ENCODE measurements at places on chromosomes 4 and X.

- no peak for DNase-seq
These were observed 385.2 kb downstream of the BMPR1B start for GRCh38 chr4:95142932-95143331.

DNA sequence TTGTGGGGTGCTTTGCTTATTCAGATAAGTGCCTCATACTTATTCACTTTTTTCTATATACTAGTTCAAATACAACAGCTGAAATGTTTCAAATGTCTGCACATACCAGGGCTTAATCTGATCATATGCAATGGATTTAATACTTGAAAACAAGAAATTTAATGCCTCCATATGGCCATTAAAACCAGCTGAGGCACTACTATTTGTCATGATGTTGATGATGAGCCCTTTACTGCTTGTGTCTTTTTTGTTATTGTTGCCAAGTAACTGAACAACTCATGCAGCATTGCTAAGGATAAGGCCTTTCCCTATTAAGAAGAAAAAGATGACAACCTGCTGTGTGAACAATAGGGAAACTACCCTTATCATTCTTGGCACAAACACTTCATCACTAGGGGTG, 52.5 kb downstream of the MAGEB10 start:
- no peak for DNase-seq

GRCh38 chrX:10557166-10557565, 63.2 kb downstream of the MID1 start:
- DNase-seq: no peak

DNA sequence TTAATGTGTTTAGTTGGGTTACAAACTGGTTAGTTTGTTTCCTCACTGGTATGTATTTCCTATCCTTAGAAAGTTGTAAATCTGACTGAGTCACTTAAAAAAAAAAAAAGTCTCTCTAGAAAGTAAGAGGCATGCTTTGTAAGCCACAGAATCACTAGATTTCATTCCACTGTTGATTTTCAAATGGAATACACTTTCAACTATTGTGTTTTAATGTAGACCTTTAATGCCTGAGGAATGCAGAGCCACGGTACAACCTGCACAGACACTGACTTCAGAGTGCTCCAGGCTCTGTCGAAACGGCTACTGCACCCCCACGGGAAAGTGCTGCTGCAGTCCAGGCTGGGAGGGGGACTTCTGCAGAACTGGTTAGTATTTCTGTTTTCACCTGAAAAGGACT, 88.6 kb downstream of the HHIP start:
- no peak for DNase-seq

- no peak for DNase-seq
These were observed 32.0 kb downstream of the IL15 start for GRCh38 chr4:141668200-141668910.

DNA sequence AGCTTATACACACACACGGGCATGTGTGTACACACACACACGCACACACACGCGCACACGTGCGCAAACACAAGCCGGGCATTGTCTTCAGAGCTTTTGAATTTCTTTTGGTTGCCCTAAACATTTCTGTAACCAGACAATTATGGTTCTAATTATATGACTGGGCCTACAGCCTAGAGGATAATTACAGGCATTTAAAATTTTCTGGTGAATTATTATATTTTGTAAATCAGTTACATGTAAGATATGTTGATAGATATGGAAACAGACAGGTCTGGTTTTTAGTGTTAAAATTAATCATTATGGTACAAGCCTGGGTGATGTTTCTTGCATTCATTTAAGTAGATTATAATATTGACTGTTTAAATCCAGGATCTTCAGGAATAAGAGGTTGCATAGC, 1120.5 kb downstream of the ADGRL3 start:
- DNase-seq: no peak

DNA sequence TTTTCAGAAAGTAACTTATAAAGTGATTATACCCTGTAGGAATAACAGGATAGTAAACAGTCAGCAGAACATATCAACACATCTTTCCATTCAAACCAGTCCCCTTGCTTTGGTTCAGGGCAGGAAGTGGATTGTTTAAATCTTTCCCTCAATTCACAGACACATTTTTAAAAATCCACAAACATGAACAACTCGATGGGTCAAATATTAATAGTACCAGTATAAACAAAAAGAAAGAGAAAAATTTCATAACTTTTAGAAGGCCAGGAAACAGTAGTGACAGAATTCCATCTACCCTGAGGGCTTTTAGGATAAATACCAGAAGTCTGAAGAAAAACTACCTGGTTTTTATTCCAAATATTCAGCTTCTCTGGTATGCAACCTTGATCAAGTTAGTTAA, 1072.8 kb upstream of the PABPC4L start:
- no peak for DNase-seq

DNA sequence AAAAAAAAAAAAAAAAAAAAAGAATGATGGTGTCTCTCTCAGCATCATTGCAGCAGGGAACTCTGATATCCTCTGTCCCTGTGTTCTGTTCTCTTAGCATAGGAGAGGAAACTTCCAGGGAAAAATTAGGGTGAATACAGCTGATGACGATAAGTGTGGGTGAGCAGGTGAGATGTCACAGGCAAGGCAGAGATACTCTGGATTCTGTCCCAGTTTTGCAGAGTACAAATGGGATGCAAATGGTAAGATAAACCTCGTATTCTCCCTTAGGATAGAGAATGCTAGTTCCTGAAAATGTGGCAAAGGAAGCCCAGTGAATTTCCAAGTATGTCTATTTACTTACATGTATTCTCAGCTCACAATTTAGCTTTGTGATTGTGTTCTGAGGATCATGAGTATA, 671.6 kb upstream of the BOD1L1 start:
- no peak for DNase-seq

- no peak for DNase-seq
These were observed 50.6 kb upstream of the PDE5A start for GRCh38 chr4:119679251-119679650.

DNA sequence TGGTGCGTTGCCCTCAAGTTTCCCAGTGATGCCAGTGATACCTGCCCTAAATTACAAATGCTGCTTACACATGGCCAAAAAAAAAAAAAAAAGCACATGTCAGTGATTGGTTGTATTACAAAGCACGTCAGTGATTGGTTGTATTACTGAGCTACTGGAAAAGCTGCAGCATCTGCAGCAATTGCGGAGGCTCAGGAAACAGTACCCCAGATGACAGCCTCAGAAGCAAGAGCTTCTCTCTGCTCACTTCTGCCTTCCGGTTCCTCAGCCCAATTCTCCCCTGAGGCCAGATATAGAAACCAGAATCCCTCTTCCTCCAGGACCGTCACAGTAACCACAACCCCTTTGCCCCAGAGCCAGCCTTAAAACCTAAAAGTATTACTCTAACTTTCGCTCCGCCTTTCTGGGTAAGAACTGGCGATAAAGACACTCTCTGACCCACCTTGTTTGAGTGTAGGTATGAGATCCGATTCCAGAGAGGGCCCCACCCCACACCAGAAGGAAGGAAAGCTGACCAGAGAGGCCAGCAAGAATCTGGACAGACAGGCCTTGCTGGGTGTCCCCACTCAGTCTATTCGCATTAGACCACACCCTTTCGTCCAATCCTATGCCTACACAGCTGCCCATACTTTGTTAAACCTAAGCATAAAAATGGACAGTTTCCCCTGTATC, 85.0 kb upstream of the SORBS2 start:
- no peak for DNase-seq

DNA sequence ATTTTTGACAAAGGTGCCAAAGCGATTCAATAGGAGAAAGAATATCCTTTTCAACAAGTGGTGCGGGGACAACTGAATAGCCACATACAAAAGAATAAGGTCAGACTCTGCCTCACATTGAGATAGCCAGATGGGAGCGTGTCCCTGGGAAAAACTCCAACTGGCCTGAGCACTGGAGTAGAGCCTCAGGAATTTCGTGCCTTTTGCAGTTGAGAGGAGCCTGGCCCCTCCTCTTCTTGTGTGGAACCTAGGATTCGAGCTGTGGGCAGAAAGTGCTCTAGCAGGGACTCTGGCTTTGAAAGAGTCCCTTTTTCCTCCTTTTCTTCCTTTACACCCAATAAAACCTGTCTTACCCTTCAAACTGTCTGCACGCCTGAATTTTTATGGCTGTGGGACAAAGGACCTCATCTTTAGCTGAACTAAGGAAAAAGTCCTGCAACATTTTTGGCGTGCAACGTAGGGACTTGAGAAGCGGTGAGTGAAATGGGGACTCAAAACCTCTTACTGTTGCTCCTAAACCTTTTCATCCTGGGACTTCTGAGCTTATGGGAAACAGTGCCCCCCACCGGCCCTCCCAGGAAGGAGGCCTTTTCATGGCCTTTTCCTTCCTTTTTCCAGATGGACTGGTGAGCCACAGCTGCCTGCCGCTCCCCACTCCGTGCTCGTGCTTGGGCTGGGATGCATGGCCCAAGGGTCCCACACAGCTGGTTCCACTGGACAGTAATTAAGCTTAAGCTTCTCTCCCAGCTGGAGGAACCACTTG, 68.6 kb downstream of the BMP15 start:
- DNase-seq: no peak

DNA sequence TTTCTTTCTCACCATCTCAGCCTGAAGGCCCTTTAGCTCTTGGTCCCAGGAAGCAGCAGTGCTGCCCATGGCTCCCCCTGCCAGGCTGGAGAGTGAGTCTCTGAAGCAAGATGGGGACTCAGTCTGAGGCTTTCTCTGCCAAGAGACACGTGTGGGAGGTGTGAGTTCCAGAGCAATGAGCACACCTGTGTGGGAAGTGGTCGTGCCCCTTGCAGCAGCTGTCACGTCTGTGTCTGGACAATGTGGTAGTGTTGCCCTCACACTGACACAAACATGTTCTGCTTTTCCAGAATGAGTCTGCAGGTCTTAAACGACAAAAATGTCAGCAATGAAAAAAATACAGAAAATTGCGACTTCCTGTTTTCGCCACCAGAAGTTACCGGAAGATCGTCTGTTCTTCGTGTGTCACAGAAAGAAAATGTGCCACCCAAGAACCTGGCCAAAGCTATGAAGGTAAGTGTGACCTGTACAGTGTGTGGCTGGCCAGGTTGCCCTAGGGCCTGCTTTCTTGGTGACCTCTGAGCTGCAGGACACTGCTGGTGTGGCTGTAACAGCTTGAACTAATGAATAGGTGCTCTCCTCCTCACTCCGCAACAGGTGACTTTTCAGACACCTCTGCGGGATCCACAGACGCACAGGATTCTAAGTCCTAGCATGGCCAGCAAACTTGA, 1.9 kb downstream of the TACC3 start:
- DNase-seq: no peak

GRCh38 chr4:125104616-125105015, 210.1 kb upstream of the FAT4 start:
- no peak for DNase-seq

DNA sequence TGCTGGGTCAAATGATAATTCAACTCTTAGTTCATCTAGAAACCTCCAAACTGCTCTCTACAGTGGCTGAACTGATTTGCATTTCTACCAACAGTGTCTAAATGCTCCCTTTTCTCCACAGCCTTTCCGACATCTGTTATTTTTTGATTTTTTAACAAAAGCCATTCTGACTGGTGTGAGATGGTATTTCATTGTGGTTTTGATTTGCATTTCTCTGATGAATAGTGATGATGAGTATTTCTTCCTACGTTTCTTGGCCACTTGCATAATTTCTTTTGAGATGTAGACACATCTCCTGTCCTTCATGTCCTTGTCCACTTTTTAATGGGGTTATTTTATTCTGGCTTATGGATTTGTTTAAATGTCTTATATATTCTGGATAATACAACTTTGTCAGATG, 298.2 kb upstream of the ARSJ start:
- DNase-seq: no peak

DNA sequence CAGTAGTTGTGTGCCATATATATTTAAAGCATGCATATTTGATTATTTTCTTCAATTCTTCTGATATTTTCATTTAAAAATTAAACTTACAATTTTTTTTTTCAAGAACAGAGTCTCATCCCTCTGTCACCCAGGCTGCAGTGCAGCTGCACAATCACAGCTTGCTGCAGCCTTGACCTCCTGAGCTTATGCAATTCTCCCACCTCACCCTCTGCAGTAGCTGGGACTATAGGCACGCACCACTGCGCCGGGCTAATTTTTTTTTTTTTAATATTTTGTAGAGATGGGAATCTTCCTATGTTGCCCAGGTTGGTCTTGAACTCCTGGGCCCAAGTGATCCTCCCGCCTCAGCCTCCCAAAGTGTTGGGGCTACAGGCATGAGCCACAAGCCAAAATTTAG, 5.8 kb upstream of the DCLK2 start:
- DNase-seq: no peak

DNA sequence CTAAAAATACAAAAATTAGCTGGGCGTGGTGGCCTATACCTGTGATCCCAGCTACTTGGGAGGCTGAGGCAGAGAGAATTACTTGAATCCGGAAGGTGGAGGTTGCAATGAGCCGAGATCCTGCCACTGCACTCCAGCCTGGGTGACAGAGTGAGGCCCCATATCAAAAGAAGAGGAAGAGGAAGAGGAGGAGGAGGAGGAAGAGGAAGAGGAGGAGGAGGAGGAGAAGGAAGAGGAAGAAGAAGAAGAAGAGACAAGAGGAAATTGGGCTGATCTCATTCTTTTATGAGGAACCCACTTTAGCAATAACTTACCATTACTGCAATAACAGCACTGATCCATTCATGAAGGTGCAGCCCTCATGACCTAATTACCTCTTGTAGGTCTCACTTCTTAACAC, 138.9 kb upstream of the GIMD1 start:
- DNase-seq: no peak

- DNase-seq: no peak
These were observed 226.5 kb downstream of the FBXW7 start for GRCh38 chr4:152309418-152309817.

GRCh38 chrX:31702222-31702621, 630.4 kb upstream of the FTHL17 start:
- DNase-seq: no peak

GRCh38 chrX:109643687-109644086, 18.7 kb upstream of the KCNE5 start:
- no peak for DNase-seq

- DNase-seq: no peak
These were observed 72.3 kb upstream of the KIT start for GRCh38 chr4:54585321-54586000.

GRCh38 chr4:138647433-138647832, 368.1 kb upstream of the NOCT start:
- DNase-seq: no peak

DNA sequence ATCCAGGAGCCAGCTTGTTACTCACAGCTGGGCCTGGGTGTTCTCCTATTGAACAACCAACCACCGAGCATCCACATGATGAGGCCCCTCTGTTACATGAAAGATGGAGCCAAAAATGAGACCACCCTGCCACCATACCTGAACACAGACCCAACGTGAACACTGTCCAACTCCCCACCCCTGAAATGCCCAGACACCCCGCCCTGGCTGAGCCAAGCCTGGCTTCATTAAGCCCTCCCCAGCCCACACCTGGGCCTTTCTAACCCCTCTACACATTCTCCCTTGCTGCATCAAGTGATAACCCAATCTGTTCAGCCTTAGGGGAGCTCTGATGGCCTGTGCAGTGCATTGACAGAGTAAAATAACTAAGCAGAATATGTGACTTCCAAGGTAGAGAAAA, 80.7 kb downstream of the EVC start:
- DNase-seq: no peak

DNA sequence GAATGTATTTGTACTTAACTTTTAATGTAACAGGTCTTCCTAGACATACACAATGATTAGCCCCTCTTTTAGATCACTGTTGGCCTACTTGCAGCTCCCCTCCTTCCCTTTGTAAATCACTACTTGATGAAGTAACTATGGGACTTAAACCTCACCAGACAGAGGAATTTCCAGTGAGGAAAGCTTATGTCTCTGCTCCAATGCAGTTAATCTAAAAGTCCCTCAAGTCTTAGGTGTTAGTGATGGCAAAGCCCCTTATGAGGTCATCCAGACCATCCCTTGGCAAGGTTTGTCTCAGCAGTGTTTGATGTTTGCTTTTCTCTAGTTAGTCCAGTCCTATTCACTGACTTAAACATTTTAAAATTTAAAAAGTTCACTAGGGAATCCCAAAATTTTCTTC, 877.3 kb upstream of the INTU start:
- DNase-seq: no peak

Data from activated T-helper 1 cell treated with anti-CD3 and anti-CD28 coated beads, Interleukin-2, amount 50 U/mL, for 16 hours (primary cell).